ENCODE measurements at places on chromosomes 3 and 15.

- DNase-seq = no peak
Measured at GRCh38 chr3:117548600-117548999, 839.0 kb downstream of the TUSC7 start.

DNA sequence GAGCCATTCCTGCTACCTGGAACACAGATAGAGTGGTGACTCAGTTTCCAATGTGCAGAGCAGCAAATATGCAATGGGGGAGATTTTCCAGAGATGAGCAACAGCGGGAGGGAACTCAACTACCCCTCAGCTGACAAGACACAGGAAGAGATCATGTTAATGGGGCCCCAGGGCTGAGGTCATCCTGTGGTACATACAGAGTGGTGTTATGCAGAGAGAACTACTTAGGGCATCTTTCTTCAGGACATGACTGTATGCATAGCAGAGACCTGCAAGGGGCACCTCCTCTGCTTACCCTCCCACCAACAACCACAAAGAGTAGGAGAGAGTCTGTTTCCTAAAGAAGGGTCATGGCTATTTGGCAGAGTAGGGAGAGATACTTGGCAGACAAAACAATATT is 6.8 kb upstream of the TBC1D5 start:
- DNase-seq = no peak

- no peak for DNase-seq
Measured at GRCh38 chr3:170907637-170908234, 701 bp downstream of the EIF5A2 start.

GRCh38 chr3:80040067-80040466 is 272.3 kb upstream of the ROBO1 start:
- no peak for DNase-seq

GRCh38 chr3:115667738-115668065 is 44.4 kb downstream of the GAP43 start:
- no peak for DNase-seq

DNA sequence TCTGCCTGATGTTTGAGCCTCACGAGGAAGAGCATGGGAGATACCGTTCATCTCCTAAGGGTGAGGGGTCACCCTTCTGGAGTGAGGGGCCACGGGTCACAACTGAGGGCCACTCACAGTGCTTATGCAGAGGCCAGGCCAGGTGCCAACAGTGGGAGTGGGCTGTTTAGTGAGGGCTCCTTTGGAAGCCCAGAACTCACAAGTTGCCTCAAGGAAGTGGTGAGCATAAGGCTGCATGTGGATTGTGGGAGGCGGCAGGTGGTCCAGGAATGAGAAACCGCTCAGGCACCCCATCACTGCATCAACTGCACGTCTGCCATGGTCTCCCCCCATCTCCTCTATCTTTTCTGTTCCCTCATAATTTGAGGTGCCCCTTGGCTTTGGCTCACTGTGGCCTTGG is 26.5 kb downstream of the SPSB4 start:
- no peak for DNase-seq

DNA sequence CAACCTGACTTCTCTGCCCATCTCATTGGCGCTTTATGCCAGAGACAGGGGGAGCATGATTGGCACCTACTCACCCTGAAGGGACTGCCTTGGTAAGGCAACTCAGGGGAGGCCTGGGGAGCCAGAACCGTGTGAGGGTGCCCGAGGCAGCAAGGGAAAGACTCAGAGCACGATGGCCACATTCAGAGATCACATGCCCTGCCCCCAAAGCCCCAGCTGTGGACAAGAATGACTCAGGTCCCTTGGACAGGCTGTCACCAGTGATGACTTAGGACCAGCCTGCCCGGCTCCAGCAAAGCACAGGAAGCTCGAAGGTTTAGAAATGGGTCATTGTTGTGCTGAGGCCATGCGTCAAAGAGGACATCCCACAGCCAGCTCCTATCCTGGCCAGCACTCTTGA is 49.1 kb upstream of the LIMD1 start:
- no peak for DNase-seq

DNA sequence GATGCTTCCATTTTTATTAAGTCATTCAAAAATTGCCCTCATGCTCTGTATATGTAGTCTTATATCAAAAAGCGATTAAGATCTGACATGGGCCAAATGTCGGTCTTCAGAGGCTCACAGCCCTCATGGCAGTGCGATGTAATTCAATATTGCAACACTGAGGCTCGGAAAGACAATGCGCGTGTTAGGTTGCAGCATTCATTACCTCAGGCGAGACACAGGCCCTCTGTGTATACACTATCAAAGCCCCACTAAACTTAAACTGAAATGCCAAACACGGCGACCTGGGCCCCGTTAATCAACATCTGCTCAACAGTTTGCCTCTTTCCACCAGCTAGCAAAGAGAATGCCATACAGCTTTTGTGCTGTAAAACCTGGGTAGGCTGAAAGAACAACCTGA is 413.4 kb downstream of the ERC2 start:
- DNase-seq = no peak

GRCh38 chr15:80785335-80785734 is 6.2 kb downstream of the CEMIP start:
- no peak for DNase-seq

DNA sequence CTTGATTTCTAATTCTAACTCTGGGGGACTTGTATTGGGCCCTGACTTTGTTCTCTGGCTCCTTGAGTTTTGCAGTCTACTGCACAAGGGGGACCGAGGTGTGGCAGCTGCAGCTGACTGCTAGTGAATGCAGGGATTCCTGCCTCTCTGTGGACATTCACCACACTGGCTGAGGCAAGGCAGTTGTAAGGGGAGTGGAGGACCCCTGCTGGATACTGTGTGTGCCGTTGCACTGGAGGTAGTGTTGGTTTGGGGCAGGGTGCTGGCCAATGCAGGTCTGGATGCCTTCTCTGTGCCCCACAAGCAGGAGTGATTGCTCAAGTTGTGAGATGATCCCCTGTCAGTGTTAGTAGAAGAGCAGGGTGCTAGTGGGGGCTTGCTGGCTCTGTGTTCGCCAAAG is 626.1 kb downstream of the SQOR start:
- DNase-seq = no peak

GRCh38 chr15:81373775-81374395 is at the start of gene TMC3:
Gene TMC3, minus strand, starts transcription at chr15:81374213. Its CDS starts 136 bp downstream, at chr15:81374077.
- DNase-seq = no peak

Measured in epithelial cell of prostate (primary cell).